Fibroblast of skin of right quadriceps (primary cell): ENCODE measurements at places on chromosomes 7 and 10.

- no peak for DNase-seq
These were observed 260.2 kb upstream of the PRKCQ start for GRCh38 chr10:6840201-6840691.

DNA sequence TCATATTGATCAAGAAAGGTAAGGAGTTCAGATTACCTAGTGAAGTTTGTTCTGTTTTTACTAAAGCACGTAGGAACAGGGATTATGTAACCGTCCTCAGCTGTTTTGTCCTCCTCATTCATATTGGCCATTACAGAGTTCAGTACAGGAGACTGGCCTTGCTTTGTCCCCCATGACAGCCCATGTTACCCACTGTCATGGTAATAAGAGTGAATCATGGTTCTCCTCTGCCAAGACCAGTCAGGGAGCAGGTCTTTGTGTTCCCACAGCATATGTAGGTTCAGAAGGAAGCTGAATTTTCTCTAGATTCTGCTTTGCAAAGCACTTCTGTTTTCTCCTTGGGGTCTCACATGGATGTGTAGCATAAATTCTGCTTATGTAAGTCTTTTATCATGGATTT lies 106.2 kb upstream of the GPR141 start:
- DNase-seq, result no peak

DNA sequence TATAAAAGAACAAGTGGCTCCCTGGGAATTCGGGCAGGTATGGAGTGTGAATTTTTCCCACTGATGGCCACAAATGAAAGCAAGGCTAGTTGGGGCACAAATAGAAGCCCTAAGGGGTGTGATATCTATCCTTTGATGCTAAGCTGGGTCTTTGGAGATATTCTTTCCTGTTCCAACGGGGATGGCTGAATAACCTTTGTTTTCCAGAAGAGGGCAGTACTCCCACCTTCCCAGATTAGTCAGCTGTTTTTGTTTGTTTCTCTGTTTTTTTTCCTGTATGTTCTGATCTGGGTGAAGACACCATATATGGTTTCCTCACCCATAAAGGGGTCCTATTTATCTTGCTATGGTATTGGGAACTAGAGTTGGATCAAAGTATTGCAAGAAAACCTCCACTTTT lies 947.7 kb upstream of the SORCS1 start:
- no peak for DNase-seq

- peak; percentile 24 for DNase-seq
These were observed 77.7 kb downstream of the OSBPL3 start for GRCh38 chr7:24902276-24902675.

DNA sequence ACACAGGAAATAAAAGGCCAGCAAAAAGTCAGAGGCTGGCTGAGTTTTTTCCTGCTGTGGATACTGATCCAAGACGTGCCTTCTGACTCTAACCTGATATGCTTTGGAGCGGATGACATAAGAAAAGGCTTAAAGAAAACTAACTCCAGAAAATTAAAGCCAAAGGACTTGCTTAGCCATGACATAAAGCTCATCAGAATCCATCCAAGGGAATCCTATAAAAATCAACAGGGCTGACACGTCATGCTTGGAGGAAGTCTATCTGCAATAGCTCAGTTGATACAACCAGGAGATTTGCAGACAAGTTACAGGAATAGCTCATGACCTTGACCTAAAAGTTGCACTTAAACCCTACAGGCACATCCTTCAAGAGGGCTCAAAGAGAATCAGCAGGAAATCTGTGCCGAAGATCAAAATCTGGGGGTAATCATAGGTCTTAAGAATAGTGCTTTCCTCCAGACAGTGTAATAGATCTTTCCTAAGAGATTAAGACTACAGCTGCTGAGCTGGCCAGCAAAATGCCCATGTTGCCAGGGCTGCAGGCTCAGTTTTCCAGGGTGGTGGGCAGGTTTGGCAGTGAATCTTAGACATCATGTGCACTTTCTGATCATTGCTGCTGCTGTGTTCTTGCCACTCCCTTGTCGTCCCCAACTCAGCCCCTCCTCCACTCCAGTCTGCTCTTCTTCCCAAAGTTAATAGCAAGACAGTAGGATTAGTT lies 111.5 kb upstream of the SVIL start:
- peak; percentile 41 for DNase-seq

DNA sequence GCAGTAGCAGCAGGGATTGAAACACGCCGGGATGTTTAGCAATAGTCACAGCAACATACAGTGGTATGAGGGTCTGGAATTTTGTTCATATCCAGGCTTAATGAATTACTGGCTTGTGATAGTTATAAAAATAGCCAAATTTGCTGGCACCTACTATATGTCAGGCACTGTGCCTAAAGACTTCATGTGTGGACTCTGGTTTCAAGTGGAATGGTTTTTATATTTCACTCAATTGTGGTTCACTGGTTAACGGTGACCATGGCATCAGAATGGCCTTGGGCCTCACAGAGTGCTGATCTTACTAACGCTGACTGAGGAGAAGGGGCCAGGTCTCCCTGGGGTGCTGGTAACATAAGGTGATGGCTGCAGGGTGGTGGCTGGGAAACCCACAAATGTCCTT lies 55.7 kb downstream of the CELF2 start:
- DNase-seq, result no peak

DNA sequence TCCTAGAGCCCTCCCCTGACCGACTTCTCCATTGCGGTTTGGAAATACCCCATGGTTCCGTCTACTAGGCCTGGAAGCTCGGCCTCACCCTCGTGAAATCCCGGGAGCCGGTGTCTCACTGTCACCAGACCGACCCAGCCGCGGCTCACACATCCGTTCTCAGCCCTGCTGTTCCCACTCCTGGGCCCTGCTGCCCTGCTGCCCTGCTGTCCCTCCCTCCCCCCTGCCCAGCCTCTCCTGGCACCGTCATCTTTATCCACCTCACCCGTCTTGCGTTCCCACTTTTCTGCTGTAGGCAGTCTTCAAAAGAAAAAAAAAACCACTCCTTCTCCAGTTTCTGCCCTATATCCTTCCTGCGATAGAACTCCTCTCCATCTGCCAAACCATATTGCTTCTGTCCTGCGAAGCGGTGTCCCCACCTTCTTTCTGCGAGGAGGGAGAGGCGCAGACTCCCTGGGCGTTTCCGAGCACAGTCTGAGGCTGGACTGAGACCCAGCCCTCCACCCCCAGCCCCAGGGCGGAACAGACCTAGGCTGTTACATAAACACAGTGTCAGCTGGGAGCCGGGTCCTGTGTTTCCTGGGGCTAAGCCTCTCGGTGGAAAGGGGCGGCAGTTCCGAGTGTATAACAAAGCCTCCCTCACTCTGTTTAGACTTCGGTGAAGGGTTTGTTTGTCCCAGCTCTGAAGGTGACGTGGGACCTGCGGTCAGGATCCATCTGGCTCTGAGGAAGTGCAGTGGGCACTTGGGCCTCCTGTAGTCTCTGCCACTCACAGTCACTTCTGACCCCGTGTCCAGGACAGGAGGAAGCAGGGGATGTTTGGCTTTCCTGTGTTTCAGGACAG lies 2.8 kb downstream of the AGAP3 start:
- DNase-seq, result no peak

DNA sequence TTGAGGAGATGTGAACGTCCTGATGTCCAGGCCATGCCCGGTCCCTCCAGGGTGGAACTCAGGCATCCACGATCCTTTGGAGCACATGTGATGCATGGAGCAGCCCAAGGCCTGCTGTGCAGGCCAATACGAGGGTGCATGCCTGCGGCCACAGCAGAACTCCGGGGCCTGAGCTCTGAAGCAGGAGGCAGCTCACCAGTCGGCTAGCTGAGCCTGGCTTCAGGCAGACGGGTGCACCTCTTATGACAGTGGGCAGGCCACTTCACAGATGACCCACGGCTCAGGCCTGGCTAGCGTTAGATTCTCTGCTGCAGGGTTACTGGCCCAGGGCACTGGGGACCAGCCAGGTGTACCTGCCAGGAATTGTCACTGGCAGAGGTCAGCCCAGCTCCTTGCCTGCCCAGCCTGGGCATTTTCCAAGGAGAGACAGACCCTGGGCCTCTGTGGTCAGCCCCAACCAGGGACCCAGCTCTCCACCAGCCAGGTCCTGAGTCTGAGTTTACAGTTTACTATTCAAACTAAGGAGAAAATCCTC lies 29.6 kb upstream of the INPP5A start:
- no peak for DNase-seq

- DNase-seq, result no peak
These were observed 774.7 kb downstream of the PCDH15 start for GRCh38 chr10:54026340-54026739.

- no peak for DNase-seq
These were observed 39.7 kb downstream of the RNF32 start for GRCh38 chr7:156680281-156680680.

GRCh38 chr10:34494012-34494411 lies 321.1 kb downstream of the PARD3 start:
- DNase-seq, result peak; percentile 21

DNA sequence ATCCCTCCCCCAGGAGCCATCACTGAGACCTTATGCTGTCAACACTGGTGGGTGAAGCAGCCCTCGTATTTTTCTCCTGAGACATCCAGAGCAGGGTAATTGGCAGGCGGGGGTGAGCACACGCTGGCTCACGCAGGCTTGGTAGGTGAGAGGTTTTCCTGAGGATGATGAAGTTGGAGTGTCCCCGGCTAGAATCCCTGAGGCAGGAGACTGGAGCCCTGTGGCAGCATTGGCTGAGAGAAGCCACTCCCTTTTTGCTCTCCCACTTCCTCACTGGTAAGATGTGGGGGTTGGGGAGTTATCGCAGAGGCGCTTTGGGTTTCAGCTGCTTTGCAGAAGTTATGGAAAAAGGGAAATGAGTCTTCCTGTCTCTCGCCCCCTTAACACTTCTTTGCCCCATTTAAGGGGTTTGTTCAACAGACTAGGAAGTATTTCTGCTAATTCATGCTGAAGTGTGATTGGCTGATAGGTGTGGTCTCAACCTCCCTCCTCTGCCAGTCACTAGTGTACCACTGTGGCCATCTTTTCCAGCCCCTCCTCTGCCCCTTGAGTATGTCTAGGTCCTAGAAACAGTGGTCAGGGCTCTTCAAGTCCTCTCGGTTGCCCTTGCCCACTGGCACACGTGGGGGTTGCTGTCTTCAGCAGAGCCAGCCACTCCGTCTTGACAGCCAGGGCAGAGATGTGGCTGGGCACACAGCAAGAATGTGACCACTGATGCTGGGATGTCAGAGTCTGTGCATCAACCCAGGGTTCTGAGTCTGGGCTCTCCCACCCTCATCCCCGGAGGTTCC lies 5.7 kb downstream of the ARPC1B start:
- peak; percentile 68 for DNase-seq

DNA sequence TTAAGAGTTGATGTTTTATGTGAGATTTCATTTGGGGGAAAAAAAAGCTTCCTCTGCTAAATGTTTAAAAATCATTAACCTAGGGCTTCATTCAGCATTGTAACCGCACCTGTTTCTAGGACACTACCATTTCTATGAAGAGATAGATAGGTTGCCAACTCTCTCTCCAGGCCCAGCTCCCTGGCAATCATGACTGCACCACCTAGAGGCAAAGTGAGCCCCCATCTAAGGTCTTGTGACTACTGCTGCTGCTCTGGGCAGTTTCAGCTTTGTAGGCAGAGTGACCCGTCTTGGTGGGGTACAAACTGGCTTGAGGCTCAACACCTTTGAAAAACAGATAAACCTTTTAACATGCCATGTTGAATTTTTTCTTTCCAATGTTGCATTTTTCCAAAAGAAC lies 27.3 kb upstream of the MRC1 start:
- no peak for DNase-seq

DNA sequence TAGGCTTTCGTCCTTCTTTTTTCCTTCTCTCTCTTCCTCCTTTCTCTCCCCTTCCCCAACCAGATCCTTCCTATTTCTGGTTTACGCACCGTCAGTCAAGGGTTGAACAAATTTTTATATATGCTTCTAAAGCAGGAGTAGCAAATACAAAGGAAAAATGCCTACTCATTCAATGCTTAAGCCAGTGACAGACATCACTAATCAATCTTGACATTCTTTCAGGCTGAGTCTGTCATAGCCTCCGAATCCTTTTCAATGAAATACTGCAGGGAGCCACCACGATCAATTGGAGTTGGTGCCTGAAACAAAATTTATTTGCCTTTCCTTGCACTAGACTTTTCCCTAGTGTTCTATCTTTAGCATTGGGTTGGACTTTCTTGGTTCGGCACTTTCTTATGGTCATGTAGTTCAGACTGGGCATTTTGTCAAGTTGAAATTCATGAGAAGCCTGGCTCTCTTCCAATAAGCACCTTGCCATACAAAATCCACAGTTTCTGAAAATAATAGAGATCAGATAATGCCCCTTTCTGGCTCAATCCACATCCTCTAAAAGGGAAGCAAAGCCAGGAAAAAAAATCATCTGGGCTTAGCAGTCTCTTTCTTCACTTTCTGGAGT lies 239.5 kb upstream of the PLXNA4 start:
- peak; percentile 29 for DNase-seq

- DNase-seq, result no peak
These were observed 35.5 kb downstream of the RPA3 start for GRCh38 chr7:7682861-7683260.

GRCh38 chr10:44309361-44309760 lies 75.5 kb downstream of the CXCL12 start:
- DNase-seq, result no peak

DNA sequence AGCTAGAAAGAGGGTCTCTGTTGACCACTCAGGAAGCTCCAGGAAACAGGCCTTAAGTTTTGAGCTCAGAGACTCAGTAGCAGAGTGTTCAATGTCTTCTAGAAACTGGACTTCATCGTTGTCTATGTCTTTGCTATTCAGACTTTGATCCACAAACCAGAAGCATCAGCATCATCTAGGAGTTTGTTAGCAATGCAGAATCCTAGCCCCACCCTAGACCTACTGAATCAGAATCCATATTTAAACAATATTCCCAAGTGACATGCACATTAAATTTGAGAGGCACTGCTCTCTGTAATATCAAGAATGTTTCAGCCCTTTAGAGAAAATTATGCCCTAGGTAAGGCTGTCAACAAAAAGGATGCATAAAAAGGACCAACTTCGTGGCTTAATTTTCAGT lies 12.9 kb upstream of the OGDHL start:
- DNase-seq, result no peak

- DNase-seq, result peak; percentile 35
These were observed 71.2 kb upstream of the KCTD7 start for GRCh38 chr7:66557214-66558200.

DNA sequence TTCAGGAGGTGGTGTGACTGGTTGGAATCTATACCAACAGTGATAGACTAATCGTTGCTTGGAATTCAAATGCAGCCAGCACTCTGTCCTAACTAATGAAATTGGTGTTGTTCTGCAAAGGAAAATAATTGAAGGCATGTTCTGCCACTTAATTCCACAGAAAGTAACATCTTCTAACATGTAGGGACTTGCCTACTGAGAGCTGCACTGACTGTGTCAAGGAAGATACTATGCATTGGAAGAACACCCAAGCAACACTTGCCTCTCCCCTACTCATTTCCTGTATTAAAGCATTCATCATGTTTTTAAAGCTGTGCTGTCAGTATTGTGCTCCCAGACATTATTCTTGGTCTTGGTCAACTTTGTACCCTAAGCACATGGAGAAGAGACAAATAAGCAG lies 2.7 kb upstream of the CYP3A7 start:
- DNase-seq, result peak; percentile 3

DNA sequence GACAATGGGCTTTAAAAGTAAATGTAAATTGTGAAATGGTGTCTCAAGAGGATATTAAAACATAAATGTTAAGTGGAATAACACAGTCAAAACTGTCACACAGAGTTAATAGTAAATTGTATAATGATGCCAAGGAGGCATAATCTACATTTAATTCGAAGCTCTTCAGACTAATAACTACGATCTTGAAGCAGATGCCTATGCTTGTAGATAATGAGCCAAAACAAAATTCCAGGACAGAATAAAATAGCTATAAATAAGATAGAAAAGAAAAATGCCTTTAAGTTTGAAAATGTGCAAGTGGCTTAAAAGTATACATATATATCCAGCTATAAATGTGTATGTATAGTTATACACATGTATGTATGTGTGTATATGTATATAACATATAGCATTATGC lies 17.5 kb downstream of the TWIST1 start:
- peak; percentile 31 for DNase-seq
